Dermis microvascular lymphatic vessel endothelial cell (primary cell): ENCODE measurements at places on chromosomes 3 and 15. TPM values are rescaled to one million over a fixed set of nuclear protein-coding genes. Genes with fewer than 3 reads are reported as not detected.

Gene RUBCN
- total RNA-seq, result 5.1 and 9.0 TPM in 2 replicates

Gene PPP1R2
- total RNA-seq, result 112 and 255 TPM in 2 replicates

Gene ALDH1A3
- total RNA-seq, result 6.3 and 33.9 TPM in 2 replicates

Gene AHSG
- under 0.01 TPM in 1 of 2 replicates, not detected in the other for total RNA-seq

Gene ATP13A4
- total RNA-seq, result 0.13 TPM in 1 of 2 replicates, not detected in the other

Gene RHOV
- under 0.01 TPM in 1 of 2 replicates, not detected in the other for total RNA-seq

Gene FEZF2
- not detected in 2 replicates for total RNA-seq
